ENCODE measurements at places on chromosomes 13 and 19. TPM values are rescaled to one million over a fixed set of nuclear protein-coding genes. Genes with fewer than 3 reads are reported as not detected.

MISP3 gene
- total RNA-seq, result 0.43 TPM

GRCh38 chr13:51330791-51331190 is 8.7 kb upstream of the SERPINE3 start:
- DNase-seq, result peak; percentile 76

DNA sequence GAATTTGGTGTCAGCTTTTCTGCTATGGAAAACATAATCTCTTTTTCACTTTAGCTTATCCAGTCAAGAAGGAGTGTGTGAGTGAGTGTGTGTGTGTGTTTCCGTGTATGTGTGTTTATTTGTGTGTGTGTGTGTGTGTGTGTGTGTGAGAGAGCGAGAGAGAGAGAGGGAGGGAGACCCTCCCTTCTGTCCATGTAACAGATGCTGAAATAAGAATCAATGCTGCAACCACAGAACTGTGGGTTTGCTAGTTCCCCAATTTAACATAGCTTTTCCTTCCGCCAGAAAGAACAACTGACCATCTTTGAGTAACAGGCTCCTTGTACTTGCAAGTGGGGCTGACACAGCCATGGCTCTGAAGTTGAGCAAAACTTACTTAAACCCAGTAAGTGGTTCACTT is 5.2 kb downstream of the LCP1 start:
- DNase-seq, result no peak

DNA sequence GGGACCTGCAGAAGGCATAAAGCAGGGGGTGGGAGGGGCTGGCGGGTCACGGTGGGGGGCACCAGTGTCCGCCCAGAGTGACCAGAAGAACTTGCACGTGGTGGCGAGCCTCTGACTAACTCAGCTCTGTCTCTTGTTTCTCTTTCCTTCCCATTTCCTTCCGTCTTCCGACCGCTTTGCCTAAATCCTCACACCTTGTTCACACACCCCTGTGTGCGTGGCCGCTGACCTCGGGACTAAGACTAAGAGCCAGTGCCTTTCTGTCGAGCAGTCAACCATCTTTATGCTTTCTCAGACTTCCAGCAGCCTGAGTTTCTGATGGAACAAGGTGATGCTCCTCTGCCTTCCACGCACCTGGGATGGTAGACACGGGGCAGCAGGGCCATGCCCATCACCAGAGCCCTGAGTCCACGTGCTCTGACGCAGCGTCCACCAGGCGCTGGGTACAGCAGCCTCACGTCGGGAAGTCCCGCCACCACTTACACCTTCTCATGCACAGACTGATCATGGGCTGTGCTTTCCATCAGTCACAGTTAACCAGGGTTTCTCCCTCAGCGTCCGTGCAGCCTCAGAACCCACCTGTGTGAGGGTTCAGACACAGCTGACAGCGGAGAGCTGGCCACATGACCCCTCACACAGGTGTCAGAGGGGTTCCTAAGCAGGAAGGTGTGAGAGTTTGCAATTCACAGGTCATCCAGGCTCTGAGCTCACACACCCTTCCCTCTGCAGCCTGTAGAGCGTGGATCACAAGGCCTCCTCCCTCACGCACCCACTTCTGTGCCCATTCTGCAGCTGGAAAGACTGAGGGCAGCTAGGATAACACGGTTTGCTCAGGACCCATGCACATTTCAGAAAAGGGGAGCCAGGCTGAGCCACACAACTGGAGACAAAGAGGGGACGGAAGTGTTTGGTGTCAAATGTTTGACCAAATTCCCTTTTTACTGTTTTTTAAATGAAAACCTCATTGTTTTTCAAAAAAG is 90.7 kb upstream of the MCF2L start:
- no peak for DNase-seq

ADAMTSL5 gene
- total RNA-seq, result 6.4 TPM
